ENCODE measurements at places on chromosomes 6 and 20.

GRCh38 chr20:53786445-53787267 lies 193.0 kb upstream of the ZNF217 start:
- no peak for DNase-seq

- DNase-seq, result no peak
Observed at GRCh38 chr20:48597521-48598302, 230.1 kb downstream of the PREX1 start.

GRCh38 chr20:61531553-61532345 lies 279.7 kb downstream of the CDH4 start:
- no peak for DNase-seq

DNA sequence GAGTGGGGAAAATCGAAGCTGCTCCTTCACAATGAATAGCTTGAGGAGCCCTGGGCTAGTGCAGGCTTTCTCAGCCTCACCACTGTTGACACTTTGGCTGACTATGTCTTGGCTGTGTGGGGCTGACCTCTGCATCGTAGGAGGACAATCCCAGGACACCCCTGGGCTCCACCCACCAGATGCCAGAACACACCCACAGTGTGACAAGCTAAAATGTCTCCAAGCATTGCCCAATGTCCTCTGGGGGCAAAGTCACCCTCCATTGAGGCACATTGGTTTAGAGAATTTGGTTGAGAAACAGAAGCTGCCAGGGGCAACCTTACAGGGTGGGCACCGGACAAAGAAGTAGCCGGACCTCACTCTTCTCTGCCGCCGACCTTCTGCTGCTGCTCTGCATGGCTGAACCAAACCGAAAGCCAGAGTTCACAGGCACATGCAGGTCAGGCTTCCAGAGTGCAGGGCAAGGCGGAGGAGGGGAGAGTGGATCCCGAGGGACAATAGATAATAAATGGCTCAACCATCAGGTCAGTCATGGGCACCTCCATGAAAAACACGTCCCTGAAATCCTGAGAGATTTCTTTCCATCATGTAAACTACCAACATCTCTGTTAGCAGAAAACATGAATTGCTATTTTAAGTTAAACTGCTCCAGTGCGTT lies 189.0 kb downstream of the LRFN2 start:
- no peak for DNase-seq

DNA sequence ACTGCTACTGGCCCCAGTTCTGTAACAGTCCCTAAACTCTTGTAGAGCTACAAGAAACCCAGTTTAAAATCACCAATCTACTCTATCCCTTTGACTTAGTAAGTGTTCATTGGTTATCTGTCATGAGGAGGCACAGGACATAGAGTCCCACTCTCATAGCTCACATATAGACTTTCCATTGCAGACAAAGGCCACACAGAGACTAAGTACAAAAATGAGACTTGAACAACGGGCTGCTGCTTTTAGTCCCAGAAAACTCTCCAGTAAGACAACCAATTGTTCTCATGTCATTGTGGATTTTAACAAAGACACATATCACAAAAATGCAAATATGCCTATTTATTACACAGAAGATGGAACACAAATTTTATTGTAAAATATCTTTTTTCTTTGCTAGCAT lies 197.4 kb downstream of the PTPRK start:
- no peak for DNase-seq

DNA sequence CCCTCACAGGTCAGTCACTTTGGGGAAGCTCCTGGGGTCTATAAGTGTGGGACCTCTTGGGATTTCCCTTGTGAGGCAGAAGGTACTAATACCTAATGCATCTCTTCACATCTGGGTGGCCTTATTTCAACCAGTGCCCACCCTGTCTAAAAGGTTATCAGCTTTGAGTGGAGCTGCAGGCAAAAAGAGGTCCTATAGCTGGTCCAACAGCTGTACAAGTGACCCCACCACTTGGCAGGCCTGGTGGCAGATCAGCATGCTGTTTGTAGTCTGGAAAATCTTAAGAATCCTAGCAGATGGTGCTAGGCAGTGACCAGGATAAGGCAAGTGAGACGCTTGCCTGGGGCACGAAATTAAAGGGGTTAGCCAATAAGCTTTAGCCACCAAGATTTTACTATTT lies 51.6 kb upstream of the GTSF1L start:
- DNase-seq, result no peak

DNA sequence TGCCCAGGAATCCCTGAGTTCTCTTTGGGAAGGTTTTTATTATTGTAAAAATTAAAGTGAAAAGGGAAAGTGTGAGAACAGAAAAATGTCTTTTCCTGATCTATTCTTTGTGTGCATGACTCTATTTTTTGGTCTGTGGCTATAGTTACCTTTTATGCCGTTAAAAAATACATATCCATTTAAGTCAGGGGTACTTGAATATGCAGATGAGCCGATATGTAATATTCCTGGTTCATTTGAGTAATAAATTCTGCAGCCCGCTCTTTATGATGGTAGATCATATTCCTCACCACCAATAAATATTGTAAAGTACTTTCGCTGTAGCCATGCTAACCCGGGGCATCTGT lies 503 bp upstream of the MYT1 start:
- no peak for DNase-seq

DNA sequence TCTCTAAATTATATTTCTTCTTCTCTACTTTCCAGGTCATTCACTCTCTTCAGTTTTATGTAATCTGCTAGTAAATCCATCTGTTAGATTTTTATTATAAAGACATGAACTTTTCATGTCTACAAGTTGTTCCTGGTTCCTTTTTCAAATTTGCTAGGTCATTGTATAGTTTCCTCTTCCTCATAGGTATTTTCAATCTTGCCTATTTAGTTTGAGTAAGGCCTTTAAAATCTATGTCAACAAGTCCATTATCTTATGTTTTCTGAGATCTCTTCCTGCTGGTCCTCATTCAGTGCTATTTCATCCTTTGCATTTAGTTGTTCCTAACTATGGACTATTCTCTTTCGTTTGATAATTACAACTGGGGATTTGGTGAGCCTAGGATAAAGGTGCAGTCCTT lies 11.0 kb downstream of the RRBP1 start:
- DNase-seq, result no peak

- DNase-seq, result no peak
Observed at GRCh38 chr6:89215391-89215790, 1.8 kb downstream of the GABRR1 start.

DNA sequence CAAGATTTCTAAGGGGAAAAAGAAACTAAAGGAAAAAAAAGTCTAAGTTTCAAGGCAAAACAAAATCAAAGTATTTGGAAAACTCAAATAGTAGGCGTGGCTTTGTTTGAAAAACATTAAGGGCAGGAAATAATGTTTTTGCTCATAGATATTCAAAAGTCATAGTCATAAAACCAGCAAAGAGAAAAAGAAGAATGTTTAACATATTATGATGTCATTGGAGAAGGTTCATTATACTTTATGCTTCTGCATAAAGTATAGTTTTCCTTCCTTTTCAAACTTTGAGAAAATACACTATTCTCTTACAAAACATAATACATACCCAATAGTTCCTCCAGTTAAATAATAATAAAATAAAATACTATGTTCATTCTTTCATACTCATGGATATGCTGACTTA lies 13.7 kb downstream of the USP49 start:
- no peak for DNase-seq

GRCh38 chr6:7185561-7185960 lies 77.8 kb downstream of the RREB1 start:
- DNase-seq, result no peak
